Central memory CD4-positive, alpha-beta T cell (primary cell): ENCODE measurements at places on chromosomes 4 and X.

DNA sequence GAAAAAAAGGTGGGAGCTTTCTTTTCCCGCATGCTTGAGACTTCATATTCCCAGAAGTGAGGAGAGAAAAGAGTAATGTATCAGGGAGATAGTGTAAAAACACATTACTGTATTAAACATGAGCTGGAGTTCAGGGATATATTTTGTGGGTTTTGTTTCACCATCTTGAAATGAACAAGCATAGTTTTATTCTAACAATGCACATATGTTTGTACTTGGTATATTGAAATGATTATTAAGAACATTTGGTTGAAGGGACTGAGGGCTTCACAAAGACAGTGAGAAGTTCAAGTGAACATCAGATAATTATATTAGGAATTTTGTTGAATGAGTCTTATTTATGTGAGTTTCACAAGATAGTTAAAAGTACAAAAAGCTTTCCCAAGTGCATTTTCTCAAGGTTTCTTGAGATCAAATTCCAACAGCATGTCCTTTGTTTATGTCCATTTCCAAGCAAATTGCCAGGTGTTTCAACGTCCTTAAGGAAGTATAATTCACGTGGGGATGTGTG is 368.8 kb downstream of the ANKRD50 start:
- DNase-seq, result no peak

DNA sequence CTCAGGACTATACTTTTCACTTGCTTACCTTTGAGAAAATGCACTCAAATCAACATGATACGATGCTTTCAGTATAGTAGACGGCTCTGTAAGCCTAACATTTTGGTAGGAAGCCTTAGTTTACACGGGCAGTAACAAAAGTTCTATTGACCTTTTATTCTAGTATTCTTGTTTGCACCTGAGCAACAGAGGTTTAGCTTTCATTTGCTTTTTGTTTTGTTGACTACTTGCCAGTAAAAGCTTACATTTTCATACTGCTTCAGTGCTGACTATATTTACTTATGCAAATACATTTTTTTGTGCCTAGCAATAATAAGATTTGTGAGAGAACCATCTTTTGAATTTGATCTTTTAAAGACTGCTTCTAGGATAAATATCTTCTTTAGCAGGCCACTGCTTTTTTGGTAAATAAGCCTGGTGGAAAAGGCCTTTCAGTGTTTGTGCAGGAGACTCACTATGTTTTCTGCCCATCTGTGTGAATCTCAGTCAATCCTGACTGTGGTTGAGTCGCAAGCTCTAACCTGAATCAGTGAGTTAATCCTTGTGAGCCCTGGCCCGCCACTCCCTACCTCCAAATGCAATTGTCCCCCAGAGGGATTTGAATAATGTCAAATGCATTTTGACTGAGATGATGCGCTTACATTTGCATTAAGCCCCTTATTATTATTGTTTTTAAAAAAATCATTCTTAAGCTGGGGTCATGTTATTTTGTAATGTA is 21.9 kb downstream of the FHIP1A start:
- DNase-seq, result no peak

DNA sequence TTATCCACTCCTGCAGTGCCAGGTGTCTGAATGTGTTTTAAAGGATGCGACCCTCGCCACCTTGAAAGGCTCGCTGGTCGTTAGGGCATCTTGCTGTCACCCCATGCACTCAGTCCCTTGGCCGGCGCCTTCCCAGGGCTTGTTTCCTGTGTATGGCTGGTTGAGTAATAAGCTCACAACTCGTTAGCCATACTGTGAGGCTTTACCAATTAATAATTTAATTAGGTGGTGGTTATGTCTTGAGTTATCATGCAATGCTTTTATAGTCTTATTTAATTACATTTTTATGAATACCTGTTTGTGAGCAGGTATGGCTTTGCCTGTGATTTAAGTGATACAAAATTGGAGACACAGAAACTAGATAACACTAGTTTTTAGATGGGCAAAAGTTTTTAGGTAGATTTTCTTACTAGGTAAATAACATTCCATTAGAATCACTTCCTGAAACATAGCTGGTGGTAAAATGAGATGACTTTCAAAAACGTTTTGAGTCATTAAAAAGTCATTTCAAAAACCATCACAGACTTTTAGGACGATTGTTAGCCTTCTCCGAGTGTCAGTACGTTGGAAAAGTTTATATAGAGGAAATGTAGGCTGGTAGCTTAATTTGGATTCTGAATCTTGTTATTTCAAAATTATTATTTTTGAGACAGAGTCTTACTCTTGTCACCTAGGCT is 18.2 kb downstream of the PTTG2 start:
- DNase-seq, result no peak

DNA sequence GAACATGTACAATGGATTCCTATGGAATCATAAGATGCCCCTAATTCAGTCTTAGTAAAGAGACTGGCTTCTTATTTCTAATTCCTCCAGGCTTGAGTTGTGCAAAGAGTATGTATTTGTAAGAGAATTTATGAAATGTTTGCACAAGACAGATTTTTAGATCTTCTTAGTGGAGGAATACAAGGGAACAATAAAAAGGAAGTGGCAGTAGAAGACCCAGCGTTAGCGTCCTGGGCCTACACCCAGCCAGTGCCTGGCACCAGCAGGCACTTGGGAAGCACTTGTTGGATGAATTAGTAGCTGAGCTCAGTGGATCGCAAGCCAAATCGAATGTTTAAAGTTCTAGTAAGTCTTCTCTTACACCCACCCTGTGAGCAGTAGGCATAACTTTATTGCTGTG is 157.4 kb downstream of the PTTG2 start:
- no peak for DNase-seq

- no peak for DNase-seq
These were observed 671.7 kb upstream of the NR3C2 start for GRCh38 chr4:149113804-149114430.

GRCh38 chr4:109218288-109218687 is 84.2 kb downstream of the COL25A1 start:
- DNase-seq, result no peak

DNA sequence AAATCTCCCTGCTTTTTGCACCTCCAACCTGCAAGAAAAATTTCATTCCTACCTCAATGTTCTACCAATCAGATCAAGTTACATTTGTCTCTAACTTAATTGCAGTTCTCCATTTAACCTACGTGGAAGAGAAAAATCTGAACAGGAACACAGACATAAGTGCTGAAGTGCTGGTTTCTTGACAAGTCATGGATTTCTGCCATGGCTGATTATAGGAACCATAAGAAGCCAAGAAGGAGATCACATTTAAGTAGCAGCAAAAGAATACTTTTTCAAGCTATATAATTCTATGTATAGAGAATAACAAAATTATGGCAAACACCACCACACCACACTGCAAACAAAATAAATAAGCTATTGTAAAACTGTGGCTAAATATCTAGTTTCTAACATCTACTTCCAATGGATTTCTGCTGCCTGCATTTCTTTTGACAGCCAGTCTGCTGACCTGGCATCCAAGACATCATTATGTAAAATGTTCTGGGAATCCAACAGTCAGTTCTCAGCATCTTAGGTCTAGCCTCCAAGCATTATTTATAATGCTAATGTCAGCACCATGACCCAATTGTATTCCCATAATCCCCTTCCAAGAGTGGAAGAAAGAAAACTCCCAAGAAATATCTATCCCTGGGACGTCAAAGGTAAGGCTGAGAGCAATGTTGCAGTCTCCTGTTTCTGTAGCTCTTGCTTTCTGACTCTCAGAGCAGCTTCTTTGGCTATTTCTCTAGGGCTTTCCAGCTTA is 50.8 kb upstream of the GAB1 start:
- no peak for DNase-seq

DNA sequence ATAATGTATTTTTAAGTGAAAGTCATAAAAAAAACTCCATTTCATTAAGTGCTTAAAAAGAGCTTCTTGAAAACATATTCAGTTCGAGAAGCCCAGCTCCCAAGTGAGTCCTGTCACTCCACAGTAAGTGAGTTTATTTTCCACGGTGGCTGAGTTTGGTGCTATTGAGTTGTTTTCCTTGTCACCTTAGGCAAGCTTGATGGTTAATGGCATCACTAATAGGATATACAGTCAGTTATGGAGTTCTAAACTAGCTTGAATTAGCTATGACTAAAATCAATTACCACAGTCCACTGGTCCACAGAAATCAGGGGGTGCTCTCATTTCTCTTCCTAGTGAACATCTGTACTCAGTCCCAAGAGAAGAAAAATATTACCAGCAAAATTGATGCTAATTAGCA is 1526.2 kb upstream of the IGFBP7 start:
- DNase-seq, result no peak

DNA sequence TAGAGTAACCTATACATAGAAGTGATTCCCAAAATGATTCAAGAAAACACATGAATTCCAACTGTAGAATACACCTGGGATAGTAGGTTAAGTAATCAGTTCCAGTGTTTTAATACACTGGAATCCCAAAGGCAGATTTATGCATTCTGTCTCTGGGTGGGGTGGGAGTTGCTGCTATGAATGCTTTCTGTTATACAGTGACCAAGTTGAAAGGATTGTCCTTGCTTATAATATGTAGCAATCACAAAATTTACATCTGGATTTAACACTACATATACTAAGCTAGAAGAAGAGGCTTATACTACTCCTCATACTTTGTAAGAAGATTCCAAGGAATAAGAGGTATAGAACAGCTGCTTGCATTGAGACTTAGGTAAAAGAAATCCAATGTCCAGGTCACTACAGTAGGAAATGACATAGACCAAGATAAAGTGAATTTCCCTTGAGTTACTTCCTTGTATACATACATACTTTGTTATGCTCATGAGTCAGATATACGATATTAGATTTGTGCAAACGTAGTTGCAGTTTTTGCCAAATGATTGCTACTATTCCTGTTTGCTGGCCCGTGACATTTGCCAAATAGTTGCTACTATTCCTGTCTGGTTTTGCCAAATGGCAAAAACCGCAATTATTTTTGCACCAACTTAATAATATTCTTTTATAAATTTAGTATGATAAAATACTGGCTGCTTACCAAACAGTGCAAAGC is 210.5 kb upstream of the DIAPH2 start:
- DNase-seq, result no peak

- no peak for DNase-seq
These were observed 30.9 kb upstream of the GLRA3 start for GRCh38 chr4:174859904-174860303.

GRCh38 chr4:55004831-55005230 is 120.6 kb downstream of the KDR start:
- no peak for DNase-seq

GRCh38 chr4:144283526-144283925 is 143.0 kb upstream of the GYPA start:
- no peak for DNase-seq

- DNase-seq, result no peak
These were observed 419.5 kb downstream of the HNRNPD start for GRCh38 chr4:81954271-81954670.

DNA sequence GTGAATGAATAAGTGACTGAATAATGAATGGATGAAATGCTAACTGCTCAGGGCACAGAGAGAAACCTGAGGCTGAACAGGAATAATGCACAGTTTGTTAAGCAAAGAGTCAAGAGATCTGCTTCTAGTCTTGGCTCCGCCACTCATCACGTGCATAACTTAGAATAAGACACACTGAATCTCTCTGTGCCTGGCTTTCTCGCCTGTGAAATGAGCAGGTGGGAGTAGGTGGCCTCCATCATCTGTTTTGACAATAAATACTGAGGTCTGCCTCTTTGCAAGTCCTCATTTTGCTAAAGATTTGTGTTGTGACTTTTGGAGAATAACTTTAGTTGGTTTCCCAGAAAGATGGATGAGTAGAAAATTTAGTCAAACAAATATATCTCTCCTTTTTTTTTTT is 318.0 kb downstream of the FBXW7 start:
- DNase-seq, result no peak

GRCh38 chr4:155444721-155445120 is 68.0 kb upstream of the MAP9 start:
- no peak for DNase-seq

DNA sequence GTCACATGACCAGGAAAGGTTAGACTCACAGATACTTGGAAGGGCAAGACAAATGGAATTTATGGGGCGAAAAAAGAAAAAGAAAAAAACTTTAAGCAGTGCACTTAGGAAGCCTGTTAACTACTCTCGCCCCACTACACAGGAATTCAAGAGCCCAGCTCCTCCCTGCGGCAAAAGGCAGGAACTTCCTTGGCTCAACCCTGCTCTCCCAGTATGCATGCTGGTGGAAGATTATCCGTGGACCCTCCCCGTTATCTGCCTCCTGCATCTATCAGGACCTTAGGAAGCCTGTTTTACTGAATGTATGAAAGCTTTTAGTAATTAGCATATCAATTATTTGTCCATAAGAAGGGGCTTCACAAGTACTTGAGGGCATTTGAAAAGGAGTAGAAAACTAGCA is 40.1 kb upstream of the RPA4 start:
- DNase-seq, result no peak

DNA sequence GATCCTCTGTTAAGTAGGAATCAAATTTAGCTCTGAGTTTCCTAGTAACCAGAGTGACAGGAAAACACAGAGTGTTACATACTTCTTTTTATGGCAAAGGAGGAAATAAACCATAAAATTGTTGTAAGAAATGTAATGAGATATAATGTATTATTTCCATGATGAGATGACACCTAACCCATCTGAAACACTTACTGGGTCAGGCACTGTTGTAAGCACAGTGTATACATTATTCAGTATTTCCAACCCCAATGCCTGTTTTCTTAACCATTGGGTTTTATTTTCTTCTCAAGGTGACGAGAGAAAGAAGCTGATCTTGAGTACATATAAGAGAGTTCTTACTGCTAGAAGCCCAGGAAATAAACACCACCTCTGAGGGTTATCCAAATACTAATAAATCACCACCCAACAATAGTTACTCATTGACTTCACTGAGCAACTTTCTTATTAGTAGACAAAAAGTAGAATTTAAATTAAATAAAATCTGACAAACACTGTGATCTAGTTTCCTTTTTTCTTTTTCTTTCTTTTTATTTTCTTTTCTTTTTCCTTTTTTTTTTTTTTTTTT is 4.2 kb upstream of the ENAM start:
- DNase-seq, result no peak

DNA sequence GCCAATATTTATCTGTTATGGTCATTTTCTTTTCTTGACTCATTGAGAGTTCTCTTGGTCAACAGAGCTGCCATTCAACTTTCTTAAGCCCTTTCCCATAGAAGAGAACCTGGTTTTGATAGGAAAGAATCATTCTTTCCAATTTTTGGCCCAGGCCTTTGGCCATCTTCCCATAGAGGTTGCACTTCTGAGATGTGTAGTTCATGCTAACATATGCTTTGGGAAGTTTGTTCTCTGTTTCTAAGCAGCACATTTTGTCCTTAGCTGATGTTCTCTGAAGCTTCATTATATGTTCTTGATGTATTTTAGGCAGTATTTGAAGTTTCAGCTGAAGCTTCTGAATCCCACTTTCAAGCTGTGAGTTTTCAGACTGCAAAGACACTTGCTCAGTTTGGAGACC is 161.1 kb downstream of the VEGFC start:
- no peak for DNase-seq

GRCh38 chrX:9767375-9767774 is 1.7 kb upstream of the GPR143 start:
- no peak for DNase-seq
